ENCODE measurements at places on chromosomes 4 and X.

DNA sequence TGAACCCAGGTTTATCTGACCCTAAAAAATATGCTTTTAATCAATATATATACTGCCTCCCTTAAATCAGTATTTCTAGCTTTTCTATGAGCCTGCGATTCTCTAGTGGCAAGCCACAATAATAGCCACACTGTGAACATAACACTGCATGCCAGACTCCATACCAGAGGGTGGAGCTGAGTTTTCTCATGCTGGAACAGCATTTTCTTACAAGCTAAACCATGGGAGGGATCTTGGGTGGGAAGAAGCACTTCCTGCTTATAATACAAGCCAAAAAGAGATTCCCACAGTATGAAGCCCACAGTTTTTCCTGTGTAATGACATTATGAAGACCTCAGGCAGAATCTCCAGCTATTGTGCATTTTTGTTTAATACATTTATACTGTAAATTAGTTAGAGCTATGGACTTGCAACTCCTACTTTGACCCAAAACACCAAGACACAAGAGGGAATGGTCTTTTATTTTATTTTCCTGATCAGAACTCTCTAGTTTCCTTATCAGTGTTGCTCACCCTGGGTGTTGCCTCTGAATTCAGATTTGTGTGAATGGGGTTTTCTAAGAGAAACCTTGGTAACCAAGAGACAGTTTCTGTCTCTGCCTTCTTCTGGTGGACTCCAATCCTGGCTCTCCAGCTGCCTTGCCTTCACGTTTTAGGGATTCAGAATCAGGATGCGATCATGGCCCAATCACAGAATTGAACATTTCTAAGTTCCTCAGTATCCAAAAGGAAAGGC lies 74.5 kb upstream of the EOLA2 start:
- DNase-seq = no peak

GRCh38 chr4:185309770-185310169 lies 86.0 kb downstream of the LRP2BP start:
- no peak for DNase-seq

GRCh38 chrX:103651151-103651773 lies 22.5 kb downstream of the TCEAL1 start:
- DNase-seq = no peak

DNA sequence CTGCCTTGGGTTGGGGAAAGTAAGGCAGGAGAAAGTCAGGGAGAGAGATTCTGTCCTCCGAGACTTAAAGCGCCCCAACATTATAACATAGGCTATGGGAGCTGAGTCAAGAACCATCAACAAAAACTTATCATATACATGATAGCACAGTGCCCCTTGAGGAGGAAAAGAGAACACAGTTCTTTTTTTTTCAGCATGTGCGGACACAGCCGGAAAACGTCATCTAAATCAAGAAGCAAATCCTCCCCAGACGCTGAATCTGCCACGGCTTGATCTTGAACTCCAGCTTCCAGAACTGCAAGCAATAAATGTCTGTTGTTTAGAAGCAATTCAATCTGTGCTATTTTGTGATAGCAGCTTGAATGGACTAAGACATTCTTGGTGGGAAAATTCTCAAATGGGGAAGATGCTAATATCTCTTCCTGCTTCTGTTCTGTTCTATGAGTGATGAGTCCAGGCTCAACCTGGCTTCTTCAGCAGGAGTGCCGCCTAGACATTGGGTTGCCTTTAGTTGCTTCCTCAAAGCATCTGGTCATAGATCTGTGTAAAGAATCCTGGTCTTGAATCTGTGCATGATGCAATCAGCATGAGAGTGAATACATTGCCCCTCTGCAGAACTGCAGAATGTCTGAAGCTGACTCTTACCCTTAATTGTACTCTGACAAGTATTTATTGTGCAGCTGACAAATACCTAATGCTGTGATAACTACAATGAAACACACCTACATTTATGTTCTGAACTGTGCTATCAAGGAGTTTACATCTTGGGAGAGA lies 549.8 kb upstream of the PRKX start:
- DNase-seq = no peak

DNA sequence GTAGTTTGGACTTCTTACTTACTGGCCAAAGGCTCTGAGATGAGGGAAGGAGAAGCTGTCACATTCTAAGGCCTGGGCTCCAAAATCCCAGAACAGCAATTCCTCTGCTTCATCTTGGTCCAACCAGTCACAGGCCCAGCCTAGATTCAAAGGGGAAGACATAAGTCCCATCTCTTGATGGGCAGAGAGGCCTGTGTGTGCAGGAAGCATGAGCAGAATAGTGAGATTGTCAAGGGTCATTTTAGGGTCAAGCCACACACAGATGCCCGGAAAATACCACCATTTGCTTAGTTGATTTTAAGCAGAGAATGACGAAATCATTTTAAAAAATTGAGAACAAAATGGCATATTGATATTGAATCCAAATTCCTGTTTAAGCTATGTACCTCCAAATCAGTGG lies 580.9 kb upstream of the ZFP42 start:
- DNase-seq = no peak

- DNase-seq = no peak
These were observed 744.0 kb downstream of the FSTL5 start for GRCh38 chr4:161419822-161420221.

DNA sequence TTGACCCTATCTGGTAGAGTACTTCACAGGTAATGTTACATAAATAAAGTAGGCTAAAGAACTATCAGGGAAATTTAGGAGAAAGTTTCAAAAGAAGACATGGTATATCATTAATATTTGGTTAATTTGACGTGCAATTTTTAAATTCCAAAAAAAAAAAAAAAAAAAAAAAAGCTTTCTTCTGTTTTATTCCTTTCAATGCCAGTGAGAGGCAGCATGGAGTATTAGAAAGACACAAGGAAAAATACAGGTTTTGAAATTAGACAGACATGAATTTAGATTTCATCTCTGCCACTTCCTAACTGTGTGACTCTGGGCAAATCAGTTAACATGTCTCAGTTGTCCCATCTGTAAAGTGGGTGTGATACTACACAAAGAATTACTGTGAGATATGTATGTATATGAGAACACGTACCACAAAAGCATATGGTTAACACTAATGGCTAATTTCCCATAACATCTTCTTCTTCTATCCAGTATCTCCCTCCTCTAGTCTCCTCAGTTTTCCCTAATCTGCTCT lies 132.5 kb downstream of the GPC3 start:
- no peak for DNase-seq

DNA sequence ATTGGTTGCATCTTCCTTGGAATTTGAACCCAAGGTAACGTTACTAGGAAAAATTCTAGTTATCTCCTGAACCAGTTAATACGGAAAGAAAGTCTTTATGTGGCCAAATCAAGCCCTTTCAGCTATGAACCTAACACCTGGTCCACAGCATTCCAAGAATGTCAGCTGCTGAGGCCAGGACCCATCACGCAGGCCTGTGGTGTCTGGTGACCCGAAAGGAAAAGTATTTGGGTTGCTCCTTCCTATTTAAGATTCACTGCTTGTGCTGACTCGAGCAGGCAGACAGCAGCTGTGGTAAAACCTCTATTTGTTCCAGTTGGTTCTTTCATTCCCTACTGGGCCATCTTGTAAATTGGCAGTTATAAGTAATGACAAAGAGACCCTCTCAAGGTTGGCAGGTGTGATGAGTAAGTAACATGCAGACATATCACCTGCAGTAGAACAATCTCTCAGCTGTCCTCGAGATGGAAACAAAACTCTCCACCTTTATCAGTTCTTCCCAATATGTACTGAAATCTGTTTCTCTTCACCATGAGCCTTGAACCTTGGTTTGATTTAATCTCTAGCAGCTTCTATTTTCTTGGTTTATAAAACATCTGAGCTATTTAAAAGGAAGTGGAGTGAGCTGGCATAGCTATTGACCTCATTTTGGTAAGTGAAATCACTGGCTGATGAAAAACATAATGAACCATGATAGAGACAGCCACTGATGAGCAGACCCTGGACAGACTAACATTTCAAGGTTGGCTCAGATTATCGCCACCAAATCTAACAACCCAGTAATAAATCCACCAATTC lies 182.1 kb upstream of the SMIM31 start:
- DNase-seq = no peak

Measured in activated CD4-positive, alpha-beta T cell treated with anti-CD3 and anti-CD28 coated beads, Interleukin-2, amount 50 U/mL, for 1 hour (primary cell).